Stimulated activated CD4-positive, alpha-beta T cell treated with anti-CD3 and anti-CD28 coated beads, Interleukin-15, amount 100 ng/mL, for 48 hours (primary cell): ENCODE measurements at places on chromosomes 13 and 19.

DNA sequence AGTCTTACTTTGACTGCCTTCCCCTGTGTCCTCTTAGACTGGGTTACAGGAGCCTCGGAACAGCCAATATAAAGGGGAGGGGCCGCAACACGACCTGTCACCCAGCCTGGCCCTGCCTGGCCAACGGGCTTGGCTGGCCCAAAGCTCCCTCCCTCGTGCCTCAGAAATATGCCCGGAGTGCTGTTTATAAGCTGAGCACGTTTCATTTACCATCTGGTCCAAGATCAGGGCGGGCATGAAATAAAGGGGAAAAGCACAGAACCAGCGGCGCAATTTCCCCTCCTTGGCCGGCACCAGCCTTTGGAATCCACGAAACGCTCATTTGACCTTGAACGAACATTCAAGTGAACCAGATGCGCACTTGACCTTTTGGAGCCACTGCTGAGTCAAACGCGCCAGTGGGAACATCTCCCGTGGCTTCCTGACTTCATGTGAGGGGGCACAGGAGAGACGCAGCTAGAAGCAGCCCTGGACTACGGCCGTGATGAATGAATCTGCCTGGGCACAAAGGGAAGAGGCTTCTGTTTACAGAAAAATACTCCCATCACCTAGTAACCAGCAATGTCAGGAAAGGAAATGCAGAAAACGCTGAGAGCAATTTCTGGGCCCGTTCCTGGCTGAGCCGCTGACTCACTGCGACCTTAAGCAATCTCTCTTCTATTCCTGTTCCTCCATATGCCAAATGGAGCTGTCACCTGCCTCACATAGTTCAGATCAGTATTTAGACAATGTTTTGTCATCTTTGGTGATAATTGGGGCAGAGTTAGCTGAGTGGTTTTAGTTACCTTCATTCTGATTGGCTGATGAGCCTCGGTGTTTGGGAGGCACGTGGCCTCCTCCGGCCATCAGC, 53.3 kb downstream of the RFX2 start:
- no peak for DNase-seq

GRCh38 chr13:89577301-89577700, 1770.2 kb upstream of the MIR17HG start:
- DNase-seq = no peak

DNA sequence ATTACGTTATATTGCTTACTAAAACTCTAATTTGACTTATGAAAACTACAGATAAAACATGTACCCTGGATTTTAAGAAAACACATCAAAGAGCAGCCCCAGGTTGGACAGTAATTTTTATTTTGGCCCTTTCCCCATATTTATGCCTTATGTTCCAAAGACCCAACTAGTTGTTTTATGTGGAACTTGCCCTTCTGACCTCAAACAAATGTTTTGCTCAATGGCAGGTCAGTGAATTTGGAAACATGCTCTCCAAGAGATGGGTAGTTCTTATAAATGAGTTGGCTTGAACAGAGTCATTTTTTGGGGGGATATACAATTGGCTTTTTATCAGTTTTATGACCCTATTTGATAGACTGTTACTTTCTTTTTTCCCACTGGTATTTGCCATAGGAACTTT, 360.0 kb downstream of the HS6ST3 start:
- DNase-seq = no peak

GRCh38 chr19:49558591-49558990, 21.8 kb downstream of the NOSIP start:
- DNase-seq = no peak

DNA sequence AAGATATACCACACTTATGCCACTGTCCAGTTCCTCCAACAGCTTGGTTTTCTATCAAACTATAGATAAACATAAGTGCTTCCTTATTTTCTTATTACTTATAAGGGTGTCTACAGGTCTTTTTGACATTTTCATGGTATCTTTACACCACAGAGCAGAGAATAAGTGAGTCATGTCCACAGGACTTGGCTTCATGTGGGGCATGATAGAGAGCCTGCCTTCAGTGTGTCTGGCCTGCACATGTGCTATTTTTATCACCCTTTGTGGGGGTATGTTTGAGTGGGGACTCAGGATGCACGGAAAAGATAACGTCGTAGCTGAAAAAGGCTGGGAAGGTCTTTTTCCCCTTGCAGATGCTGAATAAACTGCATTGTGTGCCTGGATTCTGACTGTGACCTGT, 8.1 kb upstream of the STOML3 start:
- DNase-seq = no peak

DNA sequence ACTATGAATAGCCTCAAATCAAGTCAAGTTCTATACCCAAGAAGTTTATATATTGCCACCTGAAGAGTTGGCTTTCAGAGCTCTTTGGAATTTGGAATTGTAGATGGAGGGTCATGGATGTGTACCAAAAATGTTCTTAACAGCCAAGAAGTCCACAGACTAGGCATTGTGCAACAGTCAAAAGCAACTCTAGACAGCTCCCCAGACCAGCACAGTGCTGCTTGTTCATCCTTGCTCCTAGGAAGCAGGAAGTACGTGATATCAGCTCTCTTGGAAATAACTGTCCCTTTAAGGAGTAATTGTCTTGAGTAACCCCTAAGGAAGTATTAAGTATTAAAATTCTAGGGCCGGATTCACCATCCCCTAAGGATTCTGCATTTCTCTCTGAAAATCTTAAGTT, 30.7 kb upstream of the IL17D start:
- no peak for DNase-seq
